ENCODE measurements at places on chromosomes 2 and 18. TPM values are rescaled to one million over a fixed set of nuclear protein-coding genes. Genes with fewer than 3 reads are reported as not detected.

The ANTXR1 gene
- 86.0 TPM for total RNA-seq

The KCNE4 gene
- total RNA-seq: 7.2 TPM

The ABCA12 gene
- not detected for total RNA-seq

The RBM44 gene
- 1.5 TPM for total RNA-seq

The CNTNAP5 gene
- 0.13 TPM for total RNA-seq

The HOXD13 gene
- 0.31 TPM for total RNA-seq

The MALL gene
- total RNA-seq: 6.3 TPM

The CFAP65 gene
- not detected for total RNA-seq

The CHRNG gene
- total RNA-seq: 77.7 TPM

The LTBP1 gene
- 57.9 TPM for total RNA-seq

The HOXD12 gene
- not detected for total RNA-seq

DNA sequence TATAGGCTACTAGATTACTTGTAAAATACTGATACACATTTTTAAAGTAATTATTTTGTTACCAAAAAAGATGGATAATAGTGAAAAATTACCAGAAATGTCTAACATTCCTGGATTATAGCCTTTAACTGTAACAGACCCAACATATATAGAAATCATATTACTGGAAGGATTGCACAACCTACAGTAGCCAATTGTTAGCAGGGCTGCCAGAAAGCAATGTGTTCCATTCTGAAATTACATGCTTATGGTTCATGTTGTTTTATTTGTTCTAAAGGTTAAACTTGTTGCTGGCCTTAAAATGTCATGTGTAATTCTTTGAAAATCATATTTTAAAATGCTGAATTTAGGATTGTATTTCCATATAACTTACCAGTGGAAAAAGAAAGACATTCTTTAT, 793.6 kb upstream of the ACVR2A start:
- DNase-seq: peak; percentile 92

- DNase-seq: no peak
These were observed 1067.4 kb downstream of the LRP1B start for GRCh38 chr2:141063406-141063805.

DNA sequence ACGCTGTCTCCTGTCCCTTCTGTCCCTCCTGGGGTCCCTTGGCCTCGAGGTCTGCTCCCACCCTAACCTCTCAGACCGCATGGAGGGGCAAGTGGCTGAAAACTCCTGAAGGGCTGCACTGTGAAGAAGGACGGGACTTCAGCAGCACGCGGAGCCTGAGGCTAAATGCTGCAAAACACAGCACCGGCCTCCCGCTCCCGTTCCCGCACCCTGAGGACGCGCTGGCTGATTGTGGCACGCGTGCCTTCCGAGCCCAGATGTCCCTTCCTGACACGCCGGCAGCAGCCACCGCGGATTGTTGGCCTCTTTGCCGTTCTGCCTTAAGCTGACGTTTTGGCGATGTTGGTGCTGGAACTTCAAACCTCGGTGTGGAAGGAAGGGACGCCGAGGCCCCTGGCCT, 125.9 kb upstream of the CTDP1 start:
- DNase-seq: no peak

DNA sequence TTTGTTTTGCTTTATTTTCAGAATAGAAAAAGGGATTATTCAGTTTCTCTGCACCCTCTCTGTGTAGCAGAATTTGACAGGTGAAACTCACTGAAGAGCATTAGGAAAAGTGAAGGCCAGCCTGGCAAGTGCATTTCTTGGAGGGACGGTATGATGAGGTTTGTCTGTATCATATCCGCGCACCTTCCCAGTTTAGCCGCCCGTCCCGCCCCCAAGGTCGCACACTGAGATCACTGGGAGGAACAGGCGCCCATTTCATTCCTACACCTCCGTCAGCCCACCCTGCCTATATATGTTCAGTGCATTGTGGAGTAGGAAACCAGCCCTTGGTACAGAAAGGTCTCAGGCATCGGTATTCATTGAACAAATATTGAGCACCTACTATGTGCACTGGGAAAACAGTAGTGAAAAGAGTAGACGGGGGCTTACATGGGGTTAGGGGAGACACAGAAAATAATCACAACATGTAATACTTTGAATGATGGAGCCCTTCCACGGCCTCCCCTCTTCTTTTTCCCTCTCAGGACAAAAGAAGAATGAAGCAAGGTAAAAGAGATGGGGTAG, 678 bp upstream of the FECH start:
- no peak for DNase-seq

DNA sequence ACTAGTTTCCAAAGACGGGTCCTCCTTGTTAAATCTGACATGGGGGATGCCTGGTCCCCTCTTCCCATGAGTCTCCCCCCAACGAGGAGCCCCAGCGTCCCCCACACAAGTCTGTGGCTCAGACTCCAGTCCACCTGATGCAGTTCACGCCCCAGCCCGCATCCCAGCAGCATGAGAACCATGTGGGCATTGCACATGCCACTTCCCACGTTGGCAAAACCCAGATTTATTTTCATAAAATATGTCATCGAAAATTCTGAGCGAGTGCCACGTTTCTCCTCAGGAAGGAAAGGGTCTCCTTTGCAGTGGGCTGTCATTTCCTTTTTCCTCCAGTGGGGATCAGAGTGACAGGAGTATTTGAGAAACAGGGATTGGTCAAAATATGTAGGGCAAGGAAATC, 45.7 kb upstream of the TPO start:
- DNase-seq: no peak

GRCh38 chr2:20227894-20228505, 3.1 kb upstream of the SDC1 start:
- no peak for DNase-seq

GRCh38 chr2:199975273-199975895, 20.0 kb downstream of the MAIP1 start:
- no peak for DNase-seq

DNA sequence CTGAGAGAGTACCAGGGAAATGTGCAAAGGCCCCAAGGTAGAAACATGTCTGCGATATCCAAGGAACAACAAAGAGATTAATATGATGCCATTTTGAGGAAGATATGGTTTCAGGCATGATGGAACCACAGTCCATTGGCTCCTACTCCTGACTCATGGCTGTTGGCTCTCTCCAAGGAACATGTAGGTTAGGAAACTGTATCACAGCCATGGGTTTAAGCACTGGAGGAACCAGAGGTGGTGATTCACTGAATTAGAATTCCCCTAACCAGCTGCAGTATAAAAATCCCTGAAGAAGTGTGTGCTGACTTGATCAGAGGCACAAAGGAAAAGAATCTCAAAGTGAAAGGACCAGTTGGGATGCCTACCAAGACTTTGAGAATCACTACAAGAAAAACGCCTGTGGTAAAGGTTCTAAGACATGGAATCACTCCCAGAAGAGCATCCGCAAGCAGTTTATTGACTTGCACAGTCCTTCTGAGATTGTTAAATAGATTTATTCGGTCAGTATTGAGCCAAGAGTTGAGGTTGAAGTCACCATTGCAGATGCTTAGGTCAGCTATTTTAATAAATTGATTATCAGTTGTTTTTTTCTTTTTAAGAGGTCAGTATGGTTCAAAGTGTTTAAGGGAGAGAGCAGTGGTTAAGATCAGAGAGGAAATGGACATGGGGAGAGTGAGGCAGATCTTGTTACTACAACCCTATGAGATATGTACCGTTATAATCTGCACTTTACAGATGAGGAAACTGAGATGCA, 110.7 kb upstream of the OTX1 start:
- no peak for DNase-seq

GRCh38 chr18:34647251-34647650, 62.8 kb upstream of the DTNA start:
- no peak for DNase-seq

- no peak for DNase-seq
These were observed 33.1 kb downstream of the LHCGR start for GRCh38 chr2:48722391-48722790.

GRCh38 chr2:30936977-30937376, 129.7 kb upstream of the CAPN13 start:
- no peak for DNase-seq

DNA sequence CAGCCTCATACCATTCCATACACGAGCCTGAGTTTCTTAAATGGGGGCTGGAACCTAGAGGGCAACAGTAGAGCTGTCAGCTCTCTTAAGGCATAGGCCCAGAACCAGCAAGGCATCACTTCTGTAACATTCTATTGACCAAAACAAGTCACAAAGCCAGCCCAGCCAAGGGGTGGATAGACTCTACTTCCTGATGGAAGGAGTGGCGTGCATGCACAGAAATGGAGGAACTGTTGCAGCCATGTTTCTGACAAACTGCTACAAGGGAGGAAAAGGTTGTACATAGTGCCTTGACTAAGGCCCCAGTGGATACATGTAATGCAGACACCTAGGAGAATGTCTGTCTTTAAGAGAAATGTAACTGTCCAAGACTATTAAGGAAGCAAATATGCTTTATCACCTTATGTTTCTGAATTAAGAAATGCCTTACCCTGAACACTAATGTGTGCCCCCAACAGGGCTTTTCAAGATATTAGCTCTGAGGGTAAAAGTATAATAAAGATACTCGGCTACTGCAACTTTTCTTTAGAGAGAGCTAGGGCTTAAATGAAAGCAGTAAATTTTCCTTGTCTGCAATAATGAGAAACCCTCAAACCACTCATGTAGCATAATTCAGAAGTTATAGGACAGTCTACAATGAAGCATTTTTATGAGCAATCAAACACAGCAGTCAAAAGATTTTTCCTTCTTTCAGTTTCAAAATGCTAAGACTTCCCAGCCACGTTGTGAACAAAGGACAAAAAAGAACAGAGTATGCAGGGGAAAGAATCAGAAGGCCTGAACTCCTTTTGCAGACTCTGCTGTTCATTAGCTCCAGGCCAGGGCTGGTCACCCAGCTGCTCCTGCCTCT, 35.1 kb upstream of the CDC42EP3 start:
- no peak for DNase-seq

DNA sequence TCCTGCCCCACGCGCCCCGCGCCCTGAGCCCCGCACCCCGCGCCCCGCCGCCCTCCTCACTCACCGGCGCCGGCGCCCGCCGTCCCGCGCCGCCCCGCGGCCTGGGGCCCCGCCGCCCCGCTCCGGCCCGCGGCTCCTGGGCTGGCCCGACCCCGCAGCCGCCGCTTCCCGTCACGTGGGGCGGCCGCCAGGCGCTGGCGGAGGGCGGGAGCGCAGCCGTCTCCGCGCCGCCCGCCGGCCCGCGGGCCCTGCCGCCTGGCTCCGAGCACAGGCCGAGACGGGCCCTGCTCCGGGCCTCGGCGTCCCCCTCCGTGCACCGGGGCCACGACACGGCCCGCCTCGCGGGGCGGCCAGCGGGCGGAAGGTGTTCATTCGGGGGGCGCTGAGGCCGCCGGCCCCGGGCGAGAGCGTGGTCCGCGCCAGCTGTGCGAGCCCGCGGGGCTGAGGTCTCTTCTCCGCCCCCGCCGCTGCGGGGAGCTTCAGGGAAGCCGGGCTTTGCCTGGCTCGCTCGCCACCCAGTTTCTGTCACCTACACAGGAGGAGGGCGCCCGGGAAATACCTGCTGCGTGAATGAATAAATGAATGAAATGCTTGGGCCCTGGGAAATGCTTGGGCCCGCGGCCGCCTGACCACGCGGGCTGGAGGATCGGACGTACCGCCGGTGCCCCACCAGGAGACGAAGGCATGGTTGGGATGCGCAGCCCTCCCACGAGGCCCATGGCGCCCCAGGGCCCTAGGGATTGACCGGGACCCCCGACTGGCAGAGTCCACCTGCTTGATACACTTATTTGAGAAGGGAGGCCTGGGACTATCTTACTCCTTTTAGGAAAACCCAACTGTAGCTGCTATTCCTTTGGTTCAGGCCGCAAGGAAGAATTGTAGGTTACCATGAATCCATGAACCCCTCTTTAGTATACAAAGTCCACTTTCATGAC, at the start of gene TGFBRAP1:
Gene TGFBRAP1, minus strand, starts transcription at position 175 of the 935 bp plus-strand sequence. CDS start 21,434 bp downstream, outside the sequence.
- peak; percentile 79 for DNase-seq

GRCh38 chr2:101754618-101755017, 57.1 kb downstream of the MAP4K4 start:
- DNase-seq: no peak

DNA sequence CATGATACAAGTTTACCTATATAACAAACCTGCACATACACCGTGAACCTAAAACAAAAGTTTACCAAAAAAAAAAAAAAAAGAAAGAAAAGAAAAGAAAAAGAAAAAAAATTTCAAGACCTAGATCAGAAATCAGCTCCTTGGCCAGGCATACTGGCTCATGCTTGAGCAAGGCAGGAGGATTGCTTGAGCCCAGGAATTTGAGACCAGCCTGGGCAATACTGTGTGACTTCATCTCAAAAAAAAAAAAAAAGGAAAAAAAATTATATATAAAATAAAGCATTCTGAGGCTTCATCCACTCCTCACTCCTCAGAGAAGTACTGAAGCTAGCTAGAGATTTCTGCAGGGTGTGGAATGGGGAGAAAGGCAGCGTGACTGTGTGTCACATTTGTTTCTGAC, 11.8 kb upstream of the PROC start:
- no peak for DNase-seq

GRCh38 chr2:119678021-119678656, 862 bp upstream of the TMEM177 start:
- DNase-seq: peak; percentile 57

GRCh38 chr2:38797953-38798352, 19.9 kb downstream of the GEMIN6 start:
- no peak for DNase-seq

- no peak for DNase-seq
These were observed 301.6 kb upstream of the LRATD1 start for GRCh38 chr2:14330884-14331283.

- DNase-seq: no peak
These were observed 155.4 kb upstream of the FSIP2 start for GRCh38 chr2:185583058-185583816.

- no peak for DNase-seq
These were observed 29.4 kb downstream of the PDCL3 start for GRCh38 chr2:100592226-100592625.

- no peak for DNase-seq
These were observed 2.8 kb downstream of the CAPN10 start for GRCh38 chr2:240589375-240589774.

DNA sequence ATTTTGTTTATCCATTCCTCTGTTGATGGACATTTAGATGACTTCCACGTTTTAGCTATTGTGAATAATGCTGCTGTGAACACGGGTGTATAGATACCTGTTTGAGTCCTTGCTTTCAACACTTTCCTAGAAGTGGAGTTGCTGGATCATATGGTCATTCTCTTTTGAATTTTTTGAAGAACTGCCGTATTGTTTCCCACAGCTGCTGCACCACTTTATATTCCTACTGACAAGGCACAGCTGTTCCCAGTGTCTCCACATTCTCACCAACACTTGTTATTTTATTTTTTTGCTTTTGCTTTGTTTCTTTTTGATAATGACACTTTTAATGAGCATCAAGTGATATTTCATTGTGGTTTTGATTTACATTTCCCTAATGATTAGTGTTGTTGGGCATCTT, 41.4 kb upstream of the KCNJ13 start:
- no peak for DNase-seq

GRCh38 chr2:178859730-178860129, 52.5 kb upstream of the TTN start:
- DNase-seq: peak; percentile 73

DNA sequence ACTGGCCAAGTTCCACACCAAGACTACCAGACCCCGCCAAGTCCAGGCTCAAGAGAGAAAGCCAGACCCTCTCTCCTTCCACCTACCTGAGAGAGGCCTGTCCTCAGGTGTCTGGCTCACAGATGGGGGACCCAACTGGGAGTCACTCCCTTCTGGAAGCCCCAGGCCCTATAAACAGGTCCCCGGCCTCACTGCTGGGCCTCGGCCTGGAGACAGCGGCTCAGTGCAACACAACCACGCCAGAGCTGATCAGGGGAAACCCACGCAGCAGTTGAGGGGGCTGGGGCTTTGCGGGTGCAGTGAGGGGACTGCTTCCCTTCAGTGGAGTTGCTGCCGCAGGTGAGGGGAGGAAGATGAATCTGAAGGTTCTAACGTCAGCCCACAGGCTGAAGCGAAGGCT, 22.8 kb upstream of the C1QL2 start:
- DNase-seq: no peak

GRCh38 chr2:159267921-159268320, 18.6 kb downstream of the WDSUB1 start:
- no peak for DNase-seq
